ENCODE measurements at places on chromosomes 3 and 15. TPM values are rescaled to one million over a fixed set of nuclear protein-coding genes. Genes with fewer than 3 reads are reported as not detected.

Gene ECE2
- not detected for total RNA-seq

DNA sequence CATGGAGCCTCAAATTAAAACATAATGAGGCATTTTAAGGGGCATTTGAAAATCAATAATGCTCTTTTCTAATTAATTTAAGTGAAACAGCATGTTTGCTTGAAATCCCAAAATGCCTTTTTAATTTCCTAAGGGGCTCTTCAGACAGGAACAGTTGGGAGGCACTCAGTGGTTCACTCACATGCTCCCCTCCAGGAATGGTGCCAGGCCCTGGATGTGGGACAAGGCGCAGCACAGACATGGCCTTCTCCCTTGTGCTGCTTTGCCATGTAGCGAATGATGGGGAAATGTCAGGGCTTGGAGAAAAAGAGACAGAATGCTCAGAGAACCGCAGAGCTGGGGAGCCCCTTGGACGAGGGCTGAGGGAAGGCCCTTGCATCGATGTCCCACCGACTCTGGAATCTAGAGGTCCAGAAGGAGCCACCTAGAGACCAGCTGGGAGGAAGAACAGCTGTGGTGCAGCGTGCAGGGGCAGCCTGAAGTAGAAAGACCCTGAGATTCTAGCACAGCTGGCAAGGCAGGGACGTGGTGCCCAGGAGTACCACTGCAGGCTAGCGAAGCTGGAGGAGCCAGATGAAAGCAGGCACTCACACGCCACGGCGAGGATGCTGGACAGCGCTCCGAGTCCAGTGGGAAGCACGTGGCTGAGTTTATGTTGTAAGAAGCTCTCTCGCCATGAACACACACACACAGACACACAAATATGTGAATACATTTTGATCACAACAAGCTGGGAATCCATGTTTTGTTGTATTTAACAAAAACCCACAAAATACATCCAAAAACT lies 27.0 kb downstream of the NSMCE3 start:
- DNase-seq, result no peak
- H3K27me3 ChIP-seq, result peaks cover 2% of the 10 kb centered on the region
- H3K27ac ChIP-seq, result no peak overlapping the region

DNA sequence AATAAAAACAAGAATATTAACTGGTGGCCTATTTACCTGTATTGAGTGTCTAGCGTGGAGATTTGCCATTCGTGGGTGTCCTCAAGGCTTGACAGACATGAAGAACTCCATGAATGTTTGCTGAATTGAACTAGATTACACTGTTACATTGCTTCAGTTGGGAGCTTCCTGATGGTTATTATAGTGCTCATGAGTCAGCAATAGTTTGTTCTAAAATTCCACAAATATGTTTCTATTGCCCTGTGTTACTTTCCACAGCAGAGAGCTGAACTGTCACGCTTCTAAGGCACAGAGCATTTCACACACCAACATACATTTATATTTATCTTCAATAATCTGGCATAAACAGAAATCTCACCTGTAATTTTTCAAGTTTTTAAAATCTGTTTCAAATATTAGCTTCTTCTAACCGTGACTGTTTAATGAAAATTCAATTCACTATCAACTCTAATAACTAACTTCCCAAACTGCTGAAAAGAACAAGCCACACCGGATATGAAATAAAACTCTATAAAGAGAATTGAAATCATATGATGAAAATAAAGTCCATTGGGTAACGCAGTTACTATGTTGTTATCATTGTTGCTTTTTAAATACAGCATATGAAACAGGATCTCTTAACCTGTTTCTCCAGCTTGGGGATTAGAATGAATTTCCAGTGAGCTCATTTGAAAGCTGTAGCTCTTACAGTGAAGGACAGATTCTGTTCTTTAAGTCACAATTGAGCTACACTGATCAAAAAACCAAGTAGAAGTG lies 61.2 kb upstream of the MCF2L2 start:
- no peak overlapping the region for H3K4me3 ChIP-seq
- no peak overlapping the region for H3K27ac ChIP-seq
- peaks cover 26% of the 10 kb centered on the region for H3K36me3 ChIP-seq
- H3K4me1 ChIP-seq, result no peaks in the 10 kb centered on the region
- DNase-seq, result no peak

- DNase-seq, result no peak
- no peaks in the 10 kb centered on the region for H3K27me3 ChIP-seq
- no peaks in the 10 kb centered on the region for H3K36me3 ChIP-seq
- no peak overlapping the region for H3K4me3 ChIP-seq
- H3K4me1 ChIP-seq, result no peaks in the 10 kb centered on the region
Measured at GRCh38 chr15:98844261-98844660, 163.3 kb downstream of the PGPEP1L start.
